Activated CD4-positive, alpha-beta T cell treated with anti-CD3 and anti-CD28 coated beads, Interleukin-2, amount 10 ng/mL, durations not matched to agents 24 days and 14 days (primary cell): ENCODE measurements at places on chromosomes 11 and 22. TPM values are rescaled to one million over a fixed set of nuclear protein-coding genes. Genes with fewer than 3 reads are reported as not detected.
A peak's percentile ranks its signal among the peaks of the same experiment; 100 is the strongest.

The DGAT2 gene
- 7.3 and 8.6 TPM in 2 replicates for total RNA-seq

DNA sequence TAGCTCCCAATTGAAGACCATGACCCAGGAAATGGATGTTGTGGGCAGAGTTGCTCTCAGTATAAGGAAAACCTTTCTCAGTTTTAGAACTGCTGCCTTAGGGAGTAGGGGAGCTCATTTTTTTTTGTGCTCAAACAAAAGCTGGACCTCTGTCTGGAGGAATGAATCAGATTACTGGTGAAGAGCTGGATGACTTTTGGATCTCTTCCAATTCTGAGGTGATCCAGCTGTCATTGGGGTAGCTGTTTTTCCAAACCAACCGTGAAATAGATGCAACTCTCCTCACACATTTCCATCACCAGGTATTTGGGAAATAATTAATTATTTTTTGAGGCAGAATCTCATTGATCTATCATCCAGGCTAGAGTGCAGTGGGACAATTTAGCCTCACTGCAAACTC is 251.3 kb upstream of the PLET1 start:
- no peak for DNase-seq

- no peak for DNase-seq
Measured at GRCh38 chr22:10961043-10961860, 4566.7 kb upstream of the OR11H1 start.

The CRYBB3 gene
- total RNA-seq: 0.49 TPM in 1 of 2 replicates, not detected in the other

The DLG2 gene
- 0.99 and 1.0 TPM in 2 replicates for total RNA-seq

DNA sequence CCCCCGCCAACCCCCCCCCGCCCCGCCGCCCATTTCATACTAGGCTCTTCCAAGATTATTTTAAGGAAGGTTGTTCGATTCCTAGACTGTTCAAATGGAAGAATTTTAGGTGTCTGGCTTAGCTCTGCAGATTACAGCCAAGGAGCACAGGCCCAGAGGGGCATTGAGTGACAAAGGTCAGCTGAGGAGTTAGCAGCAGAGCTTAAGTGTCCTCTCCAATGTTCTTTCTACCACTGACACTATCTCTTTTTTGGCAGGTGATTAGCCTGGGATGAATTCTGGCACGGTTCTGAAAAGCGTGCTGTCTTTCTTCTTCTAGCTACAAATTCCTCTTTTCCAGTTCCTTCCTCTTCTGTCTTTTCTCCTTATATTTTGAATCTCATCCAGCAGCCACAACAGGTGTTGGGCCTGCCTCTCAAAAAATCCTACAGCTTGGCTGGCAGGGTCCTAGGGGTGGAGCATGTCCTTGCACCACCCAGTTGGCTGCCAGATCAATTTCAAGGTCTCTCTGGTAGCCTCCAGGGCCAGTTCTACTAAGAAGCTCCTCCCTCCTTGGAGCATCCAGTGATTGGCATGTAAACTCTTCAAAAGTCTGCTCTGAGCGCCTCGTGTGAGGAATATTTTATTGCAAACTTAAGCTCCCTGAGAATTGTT is 23.0 kb downstream of the KCNE3 start:
- DNase-seq: no peak

The GGTLC3 gene
- not detected in 2 replicates for total RNA-seq

DNA sequence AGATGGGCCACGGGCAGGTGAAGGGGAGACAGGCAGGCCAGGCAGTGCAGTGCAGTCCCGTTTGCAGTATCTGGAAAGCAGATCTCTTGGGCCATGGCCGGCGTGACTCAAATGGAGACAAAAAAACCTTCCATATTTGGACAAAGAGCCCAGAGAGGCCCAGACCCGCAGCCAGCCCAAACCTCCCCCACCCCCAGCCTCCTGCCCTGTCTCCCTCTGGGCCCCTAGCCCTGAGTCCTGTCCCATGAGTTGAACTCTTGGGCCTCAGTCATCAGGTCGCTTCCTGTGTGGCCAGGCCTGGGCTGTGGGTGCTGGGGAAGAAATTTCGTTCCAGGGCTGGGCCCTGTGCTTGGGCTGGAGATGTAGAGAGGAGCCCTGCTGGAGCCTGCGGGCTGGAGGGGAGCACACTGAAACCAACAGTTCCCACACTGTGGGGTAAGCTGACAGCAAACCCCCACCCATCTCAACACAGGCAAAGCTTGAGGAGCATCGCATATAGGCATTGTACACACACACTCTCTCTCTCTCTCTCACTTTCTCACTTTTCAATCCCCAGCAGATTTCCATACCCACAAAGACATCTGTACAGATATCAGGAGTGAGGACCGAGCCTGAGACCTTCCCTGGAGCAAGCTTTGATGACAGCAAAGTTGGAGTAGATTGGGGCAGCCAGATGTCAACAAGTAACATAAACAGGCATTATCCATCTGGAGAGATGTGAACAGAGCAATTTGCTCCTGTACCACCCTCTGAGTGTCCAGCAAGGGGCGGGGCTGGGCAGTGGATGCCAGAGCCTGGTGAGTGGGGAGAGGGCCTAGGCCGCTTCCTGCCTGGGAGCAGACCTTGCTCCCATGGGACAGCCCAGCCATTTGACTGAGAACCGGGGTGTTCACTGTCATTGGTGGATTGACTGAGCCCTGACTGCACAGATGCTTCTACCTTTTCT is 17.2 kb downstream of the ARHGEF17 start:
- DNase-seq: no peak

The NCR3LG1 gene
- 4.4 and 4.5 TPM in 2 replicates for total RNA-seq

DNA sequence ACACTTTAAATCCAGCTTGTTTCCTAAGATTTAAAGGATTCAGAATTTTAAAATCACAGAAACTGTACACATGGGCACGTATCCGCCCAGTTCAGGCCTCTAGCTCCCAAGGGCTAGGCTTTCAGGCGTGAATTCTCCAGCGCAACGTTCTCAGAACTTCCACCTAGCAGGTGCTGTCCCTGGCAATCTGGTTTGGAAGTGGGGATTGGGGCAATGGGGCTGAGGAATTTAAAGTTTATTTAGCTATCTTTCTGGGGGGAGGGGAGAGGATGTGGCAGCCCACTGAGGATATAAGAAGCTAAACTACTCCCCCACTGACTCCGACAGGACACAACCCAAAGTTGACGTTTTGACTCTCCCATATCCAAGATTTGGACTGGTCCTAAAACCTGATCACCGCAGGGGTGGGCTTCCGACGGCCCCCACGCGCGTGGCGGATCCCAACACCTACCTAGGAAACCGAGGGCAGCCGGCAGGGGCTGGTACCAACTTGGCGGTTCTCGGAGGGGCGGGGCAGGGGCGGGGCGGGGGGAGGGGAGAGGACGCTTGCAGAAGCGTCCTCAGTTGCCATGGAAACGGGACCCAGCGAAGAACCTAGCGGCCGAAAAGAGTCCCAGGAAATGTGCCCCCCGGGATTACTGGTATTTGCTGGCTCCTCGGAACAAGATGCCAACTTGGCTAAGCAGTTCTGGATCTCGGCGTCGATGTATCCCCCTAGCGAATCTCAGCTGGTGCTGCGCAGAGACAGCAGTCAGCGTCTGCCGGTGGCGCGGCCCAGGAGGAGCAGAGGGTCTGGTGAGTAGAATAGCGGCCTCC is at the start of gene HOATZ:
HOATZ (plus strand) TSS at position 563 of the 816 bp plus-strand sequence; CDS start at position 570, 7 bp downstream.
- peak; percentile 59 for DNase-seq

DNA sequence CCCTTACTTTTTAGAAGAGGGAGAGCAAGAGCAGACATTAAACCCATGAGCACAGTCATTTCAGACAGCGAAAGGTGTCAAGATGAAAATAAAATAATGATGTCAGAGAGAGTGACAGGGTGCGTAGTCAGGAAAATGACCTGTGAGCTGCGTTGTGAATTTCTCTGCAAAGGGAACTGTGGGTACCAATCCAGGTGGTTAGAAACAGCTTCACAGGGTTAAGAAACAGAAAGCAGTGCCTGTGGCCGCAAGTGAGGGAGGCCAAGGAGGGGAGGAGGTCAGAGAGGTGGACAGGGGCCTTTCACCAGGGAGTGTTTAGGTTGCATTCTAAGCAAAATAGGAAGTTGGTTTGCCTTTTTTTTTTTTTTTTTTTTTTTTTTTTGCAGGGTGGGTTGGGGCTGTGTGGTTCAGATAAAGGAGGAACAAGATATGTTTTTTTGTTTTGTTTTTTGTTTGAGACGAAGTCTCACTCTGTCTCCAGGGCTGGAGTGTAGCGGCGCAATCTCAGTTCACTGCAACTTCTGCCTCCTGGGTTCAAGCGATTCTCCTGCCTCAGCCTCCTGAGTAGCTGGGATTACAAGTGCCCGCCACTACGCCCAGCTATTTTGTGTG is 7.9 kb downstream of the TIGD3 start:
- no peak for DNase-seq

GRCh38 chr11:55054723-55055122 is 207.2 kb upstream of the TRIM48 start:
- DNase-seq: no peak

The NRGN gene
- 4.4 and 5.4 TPM in 2 replicates for total RNA-seq

DNA sequence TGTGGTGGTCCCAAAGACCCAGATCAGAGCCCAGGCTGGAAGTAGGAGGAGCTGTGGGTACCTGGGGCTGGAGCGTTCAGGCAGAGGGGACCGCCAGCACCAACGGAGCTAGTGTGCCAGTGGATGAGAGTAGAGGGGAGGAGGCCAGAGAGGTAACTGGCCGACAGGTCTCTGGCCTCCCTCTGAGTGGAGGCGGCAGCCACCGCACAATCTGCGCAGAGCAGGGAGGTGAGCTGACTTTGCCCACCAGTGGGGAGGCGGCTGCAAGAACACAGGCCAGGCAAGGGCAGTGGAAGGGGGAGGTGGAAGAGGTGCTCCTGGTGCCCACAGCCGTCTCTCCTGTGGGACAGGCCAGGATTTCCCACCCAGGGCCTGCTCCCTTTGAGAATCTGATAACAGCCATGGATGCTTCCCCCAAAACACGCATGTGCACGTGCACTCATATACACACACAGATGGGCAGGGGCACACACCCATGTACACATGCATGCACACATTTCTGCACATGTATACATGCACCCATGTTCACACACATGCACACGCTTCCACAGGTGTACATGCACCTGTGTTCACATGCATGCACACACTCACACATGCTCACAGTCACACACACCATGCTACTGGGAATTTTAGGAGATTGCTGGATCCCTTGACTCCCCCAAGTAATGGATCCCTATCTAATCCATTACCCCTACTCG is 6.4 kb upstream of the MGAT3 start:
- DNase-seq: no peak

The CADM1 gene
- total RNA-seq: 0.26 and 0.72 TPM in 2 replicates

- DNase-seq: no peak
Measured at GRCh38 chr11:57513452-57513795, 2.1 kb downstream of the SLC43A1 start.

- no peak for DNase-seq
Measured at GRCh38 chr11:33043221-33043830, 4.0 kb downstream of the TCP11L1 start.

DNA sequence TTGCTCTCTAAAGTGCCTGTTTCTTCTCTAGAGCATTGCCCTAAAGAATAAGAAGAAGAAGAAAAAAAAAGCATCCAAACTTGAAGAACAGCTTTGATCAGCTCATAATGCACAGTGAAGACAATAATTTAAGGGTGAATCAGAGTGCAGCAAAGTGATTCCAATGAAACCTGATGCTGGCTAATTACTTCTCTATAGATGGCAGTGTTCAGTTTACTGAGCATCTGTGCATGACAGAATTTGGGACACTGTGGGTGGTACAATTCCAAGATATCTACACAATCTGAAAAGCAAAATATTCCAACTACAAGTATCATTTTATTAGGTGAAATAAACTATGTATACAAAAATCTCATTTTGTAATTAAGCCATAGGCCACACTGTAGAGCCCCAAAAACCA is 450.5 kb upstream of the CCDC90B start:
- no peak for DNase-seq

The DMC1 gene
- total RNA-seq: 14.2 and 14.3 TPM in 2 replicates

The UCP3 gene
- total RNA-seq: 2.9 and 3.6 TPM in 2 replicates

GRCh38 chr22:26748845-26749244 is 91.5 kb downstream of the MIAT start:
- DNase-seq: no peak

The SLC5A1 gene
- total RNA-seq: not detected in 2 replicates

The C11orf86 gene
- not detected in 2 replicates for total RNA-seq

DNA sequence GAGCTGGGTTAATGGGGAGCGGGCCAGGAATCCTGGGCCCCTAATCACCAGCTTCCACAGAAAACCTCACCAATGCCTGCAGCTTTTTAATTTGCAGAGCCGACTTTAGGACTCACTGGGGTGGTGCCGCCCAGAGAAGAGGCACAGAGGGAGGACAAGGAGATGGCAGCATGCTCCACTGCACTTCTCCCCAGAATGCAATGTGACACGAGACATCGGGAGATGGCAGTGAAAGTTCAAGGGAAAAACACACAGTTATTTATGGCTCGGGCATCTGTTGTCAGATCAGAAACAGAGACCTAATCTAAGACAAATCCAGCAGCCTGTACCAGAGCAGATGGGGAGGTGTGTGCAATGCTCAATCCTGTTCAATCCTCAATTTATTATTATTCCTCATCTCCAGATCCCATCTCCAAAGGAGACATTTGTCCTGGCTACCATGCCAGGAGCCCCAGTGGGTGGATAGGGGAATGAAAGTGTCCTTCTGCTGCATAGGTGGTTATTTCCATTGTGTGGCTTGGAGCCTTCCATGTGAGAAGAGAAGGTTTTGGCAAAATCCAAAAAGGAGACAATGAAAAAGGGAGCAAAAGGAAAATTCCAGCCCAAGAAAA is 250.0 kb downstream of the NXPE2 start:
- DNase-seq: no peak

The VSIG2 gene
- 0.23 TPM in 1 of 2 replicates, not detected in the other for total RNA-seq

DNA sequence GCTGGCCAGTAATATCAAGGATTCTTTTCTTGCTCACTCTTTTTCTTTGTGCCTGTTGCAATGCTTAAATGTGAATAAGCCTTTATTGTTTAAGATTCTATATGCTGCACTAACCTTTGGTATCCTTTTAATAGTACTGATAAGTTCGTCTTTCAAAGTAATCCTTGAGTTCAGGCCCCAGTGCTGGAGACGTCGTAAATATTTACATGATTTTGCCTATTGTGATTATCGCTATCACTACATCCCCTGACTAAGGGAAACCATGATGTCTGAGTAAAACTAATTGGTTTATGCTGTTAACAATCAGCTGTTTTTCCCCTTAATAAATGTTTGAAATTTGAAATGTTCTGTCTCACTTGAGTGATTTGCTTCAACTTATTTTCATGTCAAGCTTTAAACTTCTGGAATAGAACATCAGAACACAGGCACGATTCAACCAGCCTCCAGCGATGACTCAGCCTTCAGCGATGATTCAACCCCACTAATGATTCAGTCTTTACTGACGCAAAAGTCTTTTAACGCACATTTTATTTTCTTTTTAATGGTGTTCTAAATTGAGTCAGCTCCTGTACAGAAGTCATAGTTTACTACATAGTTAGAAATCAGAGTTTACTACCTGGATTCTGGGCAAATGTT is 3.9 kb downstream of the HTATIP2 start:
- peak; percentile 72 for DNase-seq

The P4HA3 gene
- not detected in 2 replicates for total RNA-seq

The NPTXR gene
- total RNA-seq: 0.98 and 1.0 TPM in 2 replicates

GRCh38 chr11:12678092-12678491 is 3.9 kb downstream of the TEAD1 start:
- DNase-seq: no peak

GRCh38 chr11:1673446-1674172 is 23.4 kb upstream of the KRTAP5-6 start:
- DNase-seq: no peak

- DNase-seq: no peak
Measured at GRCh38 chr11:32855601-32856000, 25.9 kb downstream of the PRRG4 start.
